ENCODE measurements at places on chromosomes 7 and 10. TPM values are rescaled to one million over a fixed set of nuclear protein-coding genes. Genes with fewer than 3 reads are reported as not detected.

The DNAJC12 gene
- 35.5 TPM for polyA plus RNA-seq

The CYP3A4 gene
- 4.3 TPM for polyA plus RNA-seq

The ANKRD2 gene
- 1.6 TPM for polyA plus RNA-seq

The PRSS37 gene
- not detected for polyA plus RNA-seq

The MCU gene
- 7.8 TPM for polyA plus RNA-seq

The NRCAM gene
- 31.2 TPM for polyA plus RNA-seq

DNA sequence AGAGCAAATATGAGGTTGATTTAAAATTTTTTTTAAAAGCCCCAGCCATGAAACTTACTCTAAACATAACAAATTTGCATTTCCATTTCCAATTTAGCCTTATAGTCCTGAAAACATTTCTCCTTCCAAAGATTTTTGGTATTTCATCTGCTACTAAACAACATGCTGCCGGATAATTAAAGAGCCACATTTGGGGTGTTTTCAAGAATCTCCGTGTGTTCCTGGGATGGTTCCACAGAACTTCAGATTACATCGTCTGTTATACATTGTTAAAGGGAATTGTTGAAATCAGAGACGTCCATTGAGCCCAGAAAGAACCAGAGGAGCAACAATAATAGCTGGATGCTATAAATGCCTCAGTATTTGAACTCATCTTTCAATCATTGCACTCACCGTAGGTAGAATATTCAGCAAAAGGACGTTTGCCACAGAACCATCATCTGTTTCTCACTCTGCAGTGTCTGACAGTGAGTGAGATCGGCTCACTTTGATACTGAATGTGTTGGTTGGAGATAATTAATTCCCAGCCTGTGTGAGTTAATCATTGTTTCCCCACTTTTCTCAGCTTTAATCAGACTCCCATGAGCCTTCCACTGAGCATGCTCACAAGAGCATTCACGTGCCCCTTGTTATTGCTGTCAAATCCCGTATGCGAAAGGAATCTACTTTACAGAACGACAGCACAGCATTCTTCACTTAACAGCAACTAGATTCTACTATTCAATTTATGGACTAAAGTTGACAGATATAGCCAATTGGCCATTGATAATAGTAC is 128.4 kb upstream of the PALS2 start:
- H3K36me3 ChIP-seq: no peaks in the 10 kb centered on the region
- no peak overlapping the region for H3K4me3 ChIP-seq
- H3K27me3 ChIP-seq: no peaks in the 10 kb centered on the region
- DNase-seq: no peak

- no peak for DNase-seq
- H3K4me3 ChIP-seq: no peak overlapping the region
- H3K36me3 ChIP-seq: no peaks in the 10 kb centered on the region
- no peak overlapping the region for H3K27ac ChIP-seq
These were observed 597.3 kb downstream of the PTPRN2 start for GRCh38 chr7:157990226-157990880.

DNA sequence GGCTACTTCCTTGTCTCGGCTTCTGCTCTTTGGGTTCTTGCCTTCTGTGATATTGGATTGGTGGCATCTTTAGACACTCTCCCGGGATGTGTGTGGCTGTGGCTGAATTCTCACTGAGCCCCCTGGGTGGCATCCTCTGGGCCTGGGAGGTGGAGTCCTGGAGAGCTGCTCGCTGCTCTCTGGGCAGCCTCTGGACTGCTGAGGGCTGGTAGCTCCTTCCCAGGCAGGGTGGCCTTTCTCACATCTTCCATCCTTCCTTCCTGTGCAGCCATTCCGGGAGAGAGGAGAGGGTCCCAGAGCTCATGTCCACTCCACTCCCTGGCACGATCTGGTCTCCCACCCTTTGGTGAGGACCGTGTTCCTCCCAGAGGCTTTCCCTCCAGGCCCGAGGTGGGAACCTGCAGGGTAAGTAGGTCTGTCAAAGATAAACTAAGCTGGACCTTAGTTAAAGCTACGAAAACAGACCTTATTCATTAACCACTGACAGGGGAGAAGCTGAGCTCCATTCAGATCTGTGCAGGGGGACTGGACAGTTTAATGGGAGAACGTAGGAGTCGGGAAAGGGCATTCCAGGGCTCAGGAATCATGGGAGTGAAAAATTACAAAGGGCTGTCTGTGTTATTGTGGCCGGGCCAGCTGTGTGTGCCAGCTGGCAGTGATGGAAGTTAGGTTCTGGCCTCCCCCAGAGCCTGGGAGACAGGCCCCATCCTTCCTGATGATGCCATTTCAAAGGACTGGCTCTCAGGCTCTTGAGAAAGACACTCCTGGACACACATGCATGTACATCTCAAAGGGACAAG is 8.7 kb downstream of the ATP6V0E2 start:
- peaks cover 46% of the 10 kb centered on the region for H3K4me1 ChIP-seq
- H3K27ac ChIP-seq: peak overlapping the region; percentile 48
- no peak for DNase-seq
- H3K36me3 ChIP-seq: no peaks in the 10 kb centered on the region
- H3K4me3 ChIP-seq: no peak overlapping the region
- H3K27me3 ChIP-seq: no peaks in the 10 kb centered on the region

DNA sequence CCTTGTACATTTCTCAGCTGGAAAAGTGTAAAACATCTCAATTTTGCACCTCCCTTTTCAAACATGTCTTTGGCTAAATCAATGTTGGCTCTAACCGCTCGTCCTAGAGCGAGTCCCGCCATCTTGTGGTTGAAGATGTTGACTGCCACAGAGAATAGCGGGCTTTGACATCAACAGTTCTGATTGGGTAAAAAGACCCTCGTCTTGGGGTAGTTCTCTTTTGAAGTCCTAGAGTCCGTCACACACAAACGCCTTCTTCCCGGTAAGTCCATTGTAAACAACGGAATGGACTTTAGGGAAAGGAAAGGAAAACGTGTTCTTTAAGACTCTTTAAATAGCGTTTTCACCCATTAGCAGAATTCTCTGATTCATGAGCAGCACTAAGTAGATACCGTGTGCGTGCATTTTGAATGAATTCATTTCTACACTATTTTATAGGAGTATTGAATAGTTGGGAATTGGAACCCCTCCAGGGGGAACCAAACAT is 452 bp upstream of the RPP30 start:
- peak overlapping the region; percentile 77 for H3K4me3 ChIP-seq
- H3K4me1 ChIP-seq: no peaks in the 10 kb centered on the region
- peak overlapping the region; percentile 57 for H3K27ac ChIP-seq
- no peak for DNase-seq
- H3K27me3 ChIP-seq: no peaks in the 10 kb centered on the region
- H3K36me3 ChIP-seq: no peaks in the 10 kb centered on the region

DNA sequence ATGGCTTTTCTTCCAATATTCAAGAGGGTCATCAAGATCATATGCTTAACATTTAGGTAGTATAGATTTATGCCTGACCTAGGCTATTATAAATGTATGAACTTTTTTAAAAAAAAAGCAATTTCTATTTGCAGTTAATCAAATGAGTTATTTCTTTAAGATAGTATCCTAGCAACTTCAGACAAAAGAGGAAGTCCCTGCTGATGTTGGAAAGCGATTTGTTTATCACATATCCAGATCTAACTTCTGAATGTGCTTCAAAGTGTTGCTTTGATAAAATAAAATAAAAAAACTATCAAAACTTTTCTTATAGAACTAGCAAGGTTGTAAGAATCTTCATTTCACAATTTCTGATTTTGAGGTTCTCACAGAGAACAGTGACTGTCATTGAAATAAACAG is 401.9 kb upstream of the PHF14 start:
- H3K27me3 ChIP-seq: no peaks in the 10 kb centered on the region

DNA sequence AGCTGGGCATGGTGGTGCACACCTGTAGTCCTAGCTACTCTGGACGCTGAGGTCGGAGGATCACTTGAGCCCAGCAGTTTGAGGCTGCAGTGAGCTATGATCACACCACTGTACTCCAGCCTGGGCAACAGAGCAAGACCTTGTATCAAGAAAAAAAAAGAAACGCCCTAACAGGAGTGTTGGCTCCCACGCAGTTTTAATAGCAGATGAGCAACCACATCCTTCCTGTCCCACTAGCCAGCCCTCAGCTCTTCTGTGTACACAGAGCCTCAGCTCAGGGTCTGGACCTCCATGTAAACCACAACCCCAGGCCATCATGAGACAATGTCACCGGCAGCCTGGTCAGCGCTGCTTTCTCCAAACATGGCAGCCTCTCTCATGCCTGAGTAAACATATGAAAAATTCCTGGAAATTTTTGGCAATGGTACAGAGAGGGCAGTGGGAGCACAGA is 108.2 kb downstream of the PIP4K2A start:
- H3K27me3 ChIP-seq: no peaks in the 10 kb centered on the region
- no peak overlapping the region for H3K27ac ChIP-seq
- H3K36me3 ChIP-seq: no peaks in the 10 kb centered on the region
- no peaks in the 10 kb centered on the region for H3K4me1 ChIP-seq
- H3K4me3 ChIP-seq: no peak overlapping the region

DNA sequence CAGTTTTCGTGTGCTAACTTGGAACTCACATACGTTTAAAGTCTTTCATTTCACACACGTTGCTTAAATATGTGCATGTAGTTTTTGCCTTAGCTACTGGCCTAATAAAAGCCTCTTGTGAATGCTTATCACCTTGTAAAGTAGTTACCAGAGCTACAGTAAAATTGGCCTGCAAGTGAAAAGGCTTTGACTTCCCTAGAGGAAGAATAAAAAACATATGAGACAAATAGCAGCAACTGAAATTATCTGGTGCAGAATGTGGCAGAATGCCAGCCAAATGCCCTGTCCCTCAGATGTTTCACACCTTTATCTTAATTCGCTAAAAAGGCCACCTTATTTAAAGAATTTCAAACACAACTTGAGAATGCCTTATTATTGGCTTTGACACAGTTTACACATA is 28.1 kb upstream of the RPA3 start:
- DNase-seq: no peak
- no peaks in the 10 kb centered on the region for H3K27me3 ChIP-seq
- H3K4me1 ChIP-seq: peaks cover 7% of the 10 kb centered on the region
- no peak overlapping the region for H3K27ac ChIP-seq
- H3K36me3 ChIP-seq: no peaks in the 10 kb centered on the region

GRCh38 chr10:60989400-60989876 is 45.5 kb upstream of the RHOBTB1 start:
- H3K27me3 ChIP-seq: no peaks in the 10 kb centered on the region
- no peaks in the 10 kb centered on the region for H3K4me1 ChIP-seq
- no peak for DNase-seq

DNA sequence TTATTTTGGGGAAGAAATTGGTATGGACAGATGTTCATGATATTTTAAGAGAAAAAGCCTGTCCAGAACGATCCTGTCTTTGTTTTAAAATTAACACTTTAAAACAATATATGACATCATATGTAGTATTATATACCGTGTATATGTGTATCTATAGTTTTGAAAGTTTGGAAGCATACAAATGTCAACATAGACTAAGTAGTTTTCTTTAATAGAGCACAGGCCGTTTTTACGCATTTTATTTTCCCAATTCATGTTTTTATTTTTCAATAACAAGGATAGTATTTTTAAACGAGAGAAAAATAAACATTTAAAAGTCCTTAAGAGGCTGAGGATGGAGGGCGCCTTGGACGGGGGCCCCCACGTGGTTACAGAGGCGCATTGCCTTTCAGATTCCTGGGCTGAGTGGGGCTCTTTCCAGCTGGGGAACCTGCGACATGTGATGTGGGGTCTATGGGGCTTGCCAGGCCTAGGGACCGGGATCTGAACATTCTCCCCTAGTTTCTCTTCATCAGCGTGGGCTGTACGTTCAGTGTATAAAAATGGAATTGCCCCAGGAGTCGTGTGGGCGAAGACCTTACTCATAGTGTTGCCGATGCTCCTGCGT is 127.8 kb upstream of the ZNF746 start:
- no peaks in the 10 kb centered on the region for H3K27me3 ChIP-seq
- peak overlapping the region; percentile 100 for H3K4me3 ChIP-seq
- no peak overlapping the region for H3K27ac ChIP-seq
- DNase-seq: peak; percentile 58

- DNase-seq: no peak
- no peaks in the 10 kb centered on the region for H3K27me3 ChIP-seq
- no peak overlapping the region for H3K4me3 ChIP-seq
- no peaks in the 10 kb centered on the region for H3K36me3 ChIP-seq
These were observed 75.5 kb downstream of the CDK14 start for GRCh38 chr7:90671571-90671970.

DNA sequence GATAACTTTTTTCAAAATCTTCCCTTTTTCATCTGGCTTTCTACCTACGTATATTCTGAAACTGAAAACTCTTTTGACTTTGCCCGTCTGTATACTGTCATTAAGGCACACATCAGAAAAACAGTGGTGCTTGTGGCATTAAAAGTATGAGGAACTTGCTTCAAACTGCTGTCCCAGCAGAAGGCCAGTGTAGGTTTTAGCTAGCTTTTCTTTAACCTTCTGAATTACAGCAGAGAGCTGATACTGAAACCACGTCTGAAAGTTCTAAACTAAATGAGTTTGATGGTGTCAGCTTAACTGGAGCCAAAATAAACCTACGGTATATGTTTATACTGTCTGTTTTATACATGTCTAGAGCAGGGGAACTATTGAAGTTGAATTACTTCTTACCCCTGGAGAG is 283.4 kb downstream of the TFEC start:
- no peak for DNase-seq
- no peaks in the 10 kb centered on the region for H3K36me3 ChIP-seq
- peak overlapping the region; percentile 9 for H3K27ac ChIP-seq
- no peak overlapping the region for H3K4me3 ChIP-seq
- no peaks in the 10 kb centered on the region for H3K27me3 ChIP-seq

DNA sequence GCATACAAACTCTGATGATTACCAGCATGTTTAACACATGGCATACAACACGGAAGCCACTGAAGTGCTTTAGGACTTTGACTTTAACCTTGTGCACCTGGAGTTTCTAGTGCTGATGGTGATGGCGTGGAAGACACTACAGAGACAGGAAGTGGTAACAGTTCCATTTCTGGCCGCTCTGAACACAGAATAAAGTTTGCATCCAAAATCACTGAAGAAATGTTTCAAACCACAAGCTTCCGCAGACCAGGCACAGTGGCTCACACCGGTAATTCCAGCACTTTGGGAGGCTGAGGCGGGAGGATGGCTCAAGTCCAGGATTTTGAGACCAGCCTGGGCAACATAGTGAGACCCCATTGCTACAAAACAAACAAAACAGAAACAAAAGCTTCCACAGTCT is 40.3 kb upstream of the TNPO3 start:
- no peaks in the 10 kb centered on the region for H3K27me3 ChIP-seq
- H3K4me3 ChIP-seq: no peak overlapping the region
- peaks cover 3% of the 10 kb centered on the region for H3K4me1 ChIP-seq
- DNase-seq: no peak
- no peaks in the 10 kb centered on the region for H3K36me3 ChIP-seq

GRCh38 chr10:48502791-48503190 is 102.1 kb downstream of the ARHGAP22 start:
- no peaks in the 10 kb centered on the region for H3K27me3 ChIP-seq
- no peak for DNase-seq
- no peak overlapping the region for H3K4me3 ChIP-seq
- no peaks in the 10 kb centered on the region for H3K36me3 ChIP-seq
- H3K27ac ChIP-seq: no peak overlapping the region
- H3K4me1 ChIP-seq: no peaks in the 10 kb centered on the region

All from pancreas (tissue), 10 donors.